ENCODE measurements at places on chromosomes 7 and 10. TPM values are rescaled to one million over a fixed set of nuclear protein-coding genes. Genes with fewer than 3 reads are reported as not detected.
A peak's percentile ranks its signal among the peaks of the same experiment; 100 is the strongest.

The PDZD7 gene
- 0.94 TPM for total RNA-seq

The TSPAN13 gene
- 31.1 TPM for total RNA-seq

- peak; percentile 91 for DNase-seq
- H3K36me3 ChIP-seq: no peaks in the 10 kb centered on the region
- H3K4me1 ChIP-seq: peaks cover 3% of the 10 kb centered on the region
- H3K27ac ChIP-seq: peak overlapping the region; percentile 84
- no peaks in the 10 kb centered on the region for H3K27me3 ChIP-seq
Measured at GRCh38 chr10:17616403-17617030, 657 bp downstream of the HACD1 start.

GRCh38 chr7:46945328-46945727, 636.6 kb downstream of the TNS3 start:
- H3K27me3 ChIP-seq: no peaks in the 10 kb centered on the region
- peaks cover 11% of the 10 kb centered on the region for H3K4me1 ChIP-seq
- H3K27ac ChIP-seq: no peak overlapping the region
- no peak overlapping the region for H3K4me3 ChIP-seq

DNA sequence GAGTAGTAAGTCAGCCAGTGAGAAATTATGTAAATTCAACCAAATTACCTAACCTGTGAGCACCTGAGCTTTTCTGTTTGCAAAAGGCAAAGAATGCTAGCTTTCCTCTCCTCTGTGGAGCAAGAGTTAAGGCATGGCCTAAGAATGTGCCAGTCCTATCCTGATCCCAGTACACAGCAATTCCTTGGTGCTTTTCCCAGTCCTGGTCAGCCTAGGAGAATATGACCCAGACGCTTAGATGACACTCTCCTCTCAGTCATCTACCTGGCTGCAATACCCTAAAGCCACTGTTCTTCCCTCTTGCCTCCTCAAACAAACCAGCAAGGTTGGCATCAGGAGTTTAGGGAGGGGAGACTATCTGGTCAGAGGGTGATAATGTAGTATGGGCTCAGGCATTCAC, 4.1 kb downstream of the PDLIM1 start:
- peaks cover 41% of the 10 kb centered on the region for H3K4me1 ChIP-seq
- no peaks in the 10 kb centered on the region for H3K36me3 ChIP-seq
- DNase-seq: no peak
- no peak overlapping the region for H3K4me3 ChIP-seq
- no peaks in the 10 kb centered on the region for H3K27me3 ChIP-seq
- no peak overlapping the region for H3K27ac ChIP-seq

- H3K4me1 ChIP-seq: no peaks in the 10 kb centered on the region
- no peak overlapping the region for H3K4me3 ChIP-seq
- no peaks in the 10 kb centered on the region for H3K27me3 ChIP-seq
Measured at GRCh38 chr7:1318661-1319060, 86.0 kb downstream of the UNCX start.

DNA sequence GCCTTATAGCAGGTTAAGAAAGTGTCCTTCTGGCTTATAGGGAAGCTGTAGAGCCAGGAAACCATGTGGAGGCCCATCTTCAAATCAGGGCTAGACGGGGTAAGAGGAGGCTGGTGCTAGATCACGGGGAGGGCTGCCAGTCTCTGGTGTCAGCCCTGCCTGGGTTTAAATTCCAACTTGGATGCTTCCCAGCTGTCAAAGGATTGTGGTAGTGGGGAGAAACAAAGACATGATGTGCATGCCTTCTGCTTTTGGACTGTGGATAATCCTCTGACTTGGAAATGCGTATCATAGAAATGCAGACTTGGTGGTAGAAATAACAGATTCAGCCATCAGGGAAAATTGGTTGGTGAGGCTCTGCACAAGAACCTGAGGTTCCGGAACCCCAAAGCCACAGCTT, 325.6 kb downstream of the PHTF2 start:
- no peak for DNase-seq
- no peak overlapping the region for H3K4me3 ChIP-seq
- H3K36me3 ChIP-seq: no peaks in the 10 kb centered on the region
- H3K4me1 ChIP-seq: no peaks in the 10 kb centered on the region
- no peak overlapping the region for H3K27ac ChIP-seq
- H3K27me3 ChIP-seq: no peaks in the 10 kb centered on the region

GRCh38 chr7:74149603-74150002, 24.6 kb upstream of the EIF4H start:
- no peaks in the 10 kb centered on the region for H3K36me3 ChIP-seq
- H3K27me3 ChIP-seq: no peaks in the 10 kb centered on the region
- no peak overlapping the region for H3K4me3 ChIP-seq
- no peak for DNase-seq
- H3K27ac ChIP-seq: no peak overlapping the region

DNA sequence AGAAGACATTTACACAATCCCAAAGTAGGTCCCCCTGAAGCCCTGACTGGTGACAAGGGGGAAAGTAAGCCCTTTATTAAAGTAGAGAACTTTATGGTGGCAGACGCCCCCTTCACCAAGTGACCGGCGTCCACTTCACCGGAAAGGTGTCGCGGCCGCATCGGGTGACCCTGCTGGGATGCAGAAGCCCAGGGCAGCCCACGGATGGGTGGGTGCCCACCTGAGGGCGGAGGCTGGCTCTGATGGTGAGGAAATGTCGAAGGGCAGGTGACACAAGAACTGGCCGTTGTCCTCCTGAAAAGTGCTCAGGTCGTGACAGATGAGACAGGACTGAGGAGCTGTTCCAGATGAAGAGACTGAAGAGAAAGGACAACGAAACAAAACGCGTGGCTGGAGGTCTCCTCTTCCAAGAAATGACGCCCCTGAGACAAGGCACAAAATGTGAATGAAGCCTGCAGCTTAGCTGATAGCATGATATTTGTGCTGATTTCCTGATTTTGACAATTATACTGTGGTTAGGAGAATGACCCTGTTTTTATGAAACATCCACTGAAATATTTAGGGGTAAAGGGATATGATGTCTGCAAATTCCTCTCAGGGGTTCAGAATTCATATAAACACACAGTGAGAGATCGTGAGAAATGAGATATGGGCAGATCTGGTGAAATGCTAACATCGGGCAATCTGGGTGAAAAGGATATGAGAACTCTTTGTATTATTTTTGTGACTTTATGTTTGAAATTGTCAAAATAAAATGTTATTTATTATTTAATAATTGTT, 123.9 kb downstream of the PRKAG2 start:
- no peak overlapping the region for H3K27ac ChIP-seq
- H3K4me3 ChIP-seq: no peak overlapping the region
- H3K27me3 ChIP-seq: no peaks in the 10 kb centered on the region
- no peaks in the 10 kb centered on the region for H3K36me3 ChIP-seq

DNA sequence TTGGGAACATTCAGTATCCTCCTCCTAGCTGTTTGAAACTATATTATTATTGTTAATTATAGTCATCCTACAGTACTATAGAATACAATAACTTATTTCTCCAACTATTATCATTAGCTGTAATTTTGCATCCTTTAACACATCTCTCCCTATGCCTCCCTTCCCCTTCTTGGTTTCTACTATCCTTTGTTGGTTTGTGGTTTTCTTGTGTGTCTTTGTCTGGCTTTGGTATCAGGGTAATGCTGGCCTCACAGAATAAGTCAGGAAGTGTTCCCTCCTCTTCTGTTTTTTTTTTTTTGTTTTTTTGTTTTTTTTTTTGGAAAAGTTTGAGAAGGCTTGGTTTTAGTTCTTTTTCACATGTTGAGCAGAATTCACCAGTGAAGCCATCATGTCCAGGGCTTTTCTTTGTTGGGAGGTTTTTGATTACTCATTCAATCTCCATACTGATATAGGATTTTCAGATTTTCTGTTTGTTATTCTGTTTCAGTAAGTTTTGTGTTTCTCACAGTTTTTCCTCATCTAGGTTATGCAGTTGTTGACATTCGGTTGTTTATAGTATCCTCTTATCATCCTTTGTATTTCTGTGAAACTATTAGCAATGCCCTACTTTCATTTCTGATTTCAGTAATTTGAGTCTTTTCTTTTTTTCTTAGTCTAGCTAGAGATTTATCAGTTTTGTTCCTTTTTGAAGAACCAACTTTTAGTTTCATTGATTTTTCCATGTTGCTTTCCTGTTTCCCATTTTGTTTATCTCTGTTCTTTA, 21.6 kb downstream of the C1GALT1 start:
- H3K4me1 ChIP-seq: peaks cover 16% of the 10 kb centered on the region
- no peak overlapping the region for H3K4me3 ChIP-seq
- no peak overlapping the region for H3K27ac ChIP-seq
